GM13977 (cell line): ENCODE measurements at places on chromosomes 3 and 15.

DNA sequence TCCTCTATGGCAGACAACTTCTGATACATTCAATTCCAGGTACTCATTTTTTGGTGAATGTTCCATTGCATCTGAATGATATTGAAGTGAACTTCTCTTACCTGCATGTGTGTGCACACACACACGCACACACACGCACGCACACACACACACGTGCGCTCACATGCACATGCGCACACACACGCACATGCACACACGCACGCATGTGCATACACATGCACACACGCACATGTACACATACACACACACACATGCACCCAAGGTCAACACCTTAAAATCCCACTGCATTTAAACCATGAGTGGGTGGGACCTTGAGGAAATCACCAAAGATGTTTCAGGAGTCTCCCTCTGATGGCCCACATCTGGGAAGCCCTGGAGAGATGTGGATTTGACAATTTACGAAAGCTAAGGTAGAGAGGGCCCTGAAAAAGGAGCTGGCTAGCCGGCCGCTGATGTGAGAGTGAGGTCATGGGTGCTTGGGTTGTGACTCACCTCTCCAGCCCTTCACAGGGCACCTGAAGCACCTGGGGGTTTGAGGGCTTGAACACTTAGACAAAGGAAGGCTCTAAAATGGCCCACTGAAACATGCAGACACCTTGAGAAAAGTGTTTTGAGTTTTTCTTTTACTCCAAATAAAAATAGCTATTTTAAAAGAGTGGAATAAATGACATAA, 269.1 kb upstream of the LRRFIP2 start:
- no peak for DNase-seq

DNA sequence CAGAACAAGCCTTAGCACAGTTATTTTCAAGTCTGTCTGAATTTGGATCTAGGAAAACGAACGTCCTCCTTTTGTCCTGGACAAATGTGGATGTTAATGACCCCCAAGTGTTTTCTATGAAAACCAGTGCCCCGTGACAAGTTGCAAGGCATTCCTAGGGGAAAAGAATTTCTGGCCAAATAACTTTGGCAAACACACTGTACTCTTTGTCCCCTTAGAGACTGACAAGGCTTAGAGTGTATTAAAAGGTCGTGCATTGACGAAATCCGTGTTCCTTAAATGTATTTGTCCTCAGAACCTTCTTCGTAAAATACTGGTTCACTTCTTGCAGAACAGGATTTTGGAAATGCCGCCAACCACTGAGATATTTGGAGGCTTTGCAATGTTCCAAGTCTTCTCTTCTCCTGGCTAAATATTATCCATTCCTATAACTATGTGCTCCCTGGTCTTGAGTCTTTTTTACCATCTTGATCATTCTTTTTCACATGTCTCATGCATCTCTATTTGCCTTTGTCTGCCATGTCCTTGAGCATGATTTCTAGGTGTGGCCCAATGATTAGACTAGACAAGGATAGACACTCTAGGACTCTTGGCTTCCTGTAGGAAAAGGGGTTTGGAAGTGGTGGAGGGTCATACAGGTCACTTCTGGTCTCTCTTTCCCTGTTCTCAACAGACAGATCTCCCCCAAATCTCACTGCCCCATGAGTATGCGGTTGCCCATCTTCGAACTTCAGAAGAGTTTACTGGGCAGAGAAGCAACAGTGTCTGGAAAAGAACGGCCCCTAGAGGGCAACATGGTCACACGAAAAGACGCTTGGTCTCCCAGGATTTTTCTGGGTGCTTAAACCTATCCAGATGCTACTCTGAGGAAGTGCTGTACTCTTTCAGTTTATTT, 117.5 kb downstream of the EDEM1 start:
- DNase-seq: peak; percentile 39

DNA sequence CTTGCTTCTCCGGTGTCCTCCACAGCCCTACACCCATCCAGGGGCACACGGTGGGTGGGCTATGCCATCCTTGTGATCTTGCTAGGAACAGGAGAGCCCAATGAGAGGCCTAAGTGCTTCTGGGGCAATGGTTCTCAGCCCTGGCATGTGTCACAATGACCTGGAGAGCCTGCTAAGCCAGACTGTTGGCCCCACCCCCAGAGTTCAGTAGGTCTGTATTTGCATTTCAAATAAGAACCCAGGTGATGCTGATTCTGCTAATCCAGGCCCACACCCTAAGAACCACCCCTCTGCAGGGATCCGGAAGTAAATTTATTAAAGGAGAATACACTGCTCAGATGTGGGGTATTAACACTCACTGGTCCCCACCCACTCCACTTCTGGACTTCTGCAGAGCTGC, 57.9 kb downstream of the RORA start:
- no peak for DNase-seq

DNA sequence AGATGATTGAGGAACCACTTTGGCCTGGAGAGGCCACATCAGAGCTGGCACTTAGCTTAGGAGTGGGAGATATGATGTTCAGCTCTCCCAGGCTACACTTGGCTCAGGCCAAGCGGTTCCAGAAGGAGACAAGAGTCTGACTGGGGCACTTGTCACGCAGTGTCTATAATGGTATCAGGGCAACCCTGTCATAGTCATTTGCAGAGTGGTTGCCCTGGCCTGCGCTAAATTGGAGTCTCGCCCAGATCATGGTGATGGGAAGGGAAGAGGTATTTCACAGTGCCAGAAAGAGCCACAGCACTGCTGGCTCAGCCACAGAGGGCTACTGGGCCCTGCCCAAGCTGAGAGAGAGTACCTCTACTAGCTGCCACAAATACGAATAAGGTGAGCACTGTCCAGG, 186.9 kb upstream of the CRBN start:
- no peak for DNase-seq

GRCh38 chr3:179072100-179072438, 460 bp upstream of the ZMAT3 start:
- DNase-seq: peak; percentile 48

GRCh38 chr15:44633603-44634002, 29.9 kb downstream of the SPG11 start:
- no peak for DNase-seq

DNA sequence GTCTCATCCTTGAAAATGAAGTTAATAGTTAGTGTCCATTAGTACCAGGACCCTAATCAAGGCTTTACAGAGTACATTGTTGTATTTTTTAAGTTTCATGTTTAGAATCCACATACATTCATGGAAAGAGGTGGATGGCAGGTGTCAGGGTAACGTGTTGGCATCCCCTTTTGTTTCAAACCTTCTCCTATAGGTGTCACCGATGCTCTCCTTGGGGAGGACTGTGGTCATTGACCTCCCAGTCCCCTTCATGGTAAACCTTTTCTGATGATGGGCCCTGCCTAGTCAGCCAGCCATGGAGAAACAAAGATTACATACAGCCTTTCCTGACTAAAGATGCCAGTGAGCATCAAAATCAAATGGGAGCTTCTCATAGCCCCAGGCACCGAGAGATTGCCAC, 574.8 kb downstream of the AGBL1 start:
- no peak for DNase-seq

DNA sequence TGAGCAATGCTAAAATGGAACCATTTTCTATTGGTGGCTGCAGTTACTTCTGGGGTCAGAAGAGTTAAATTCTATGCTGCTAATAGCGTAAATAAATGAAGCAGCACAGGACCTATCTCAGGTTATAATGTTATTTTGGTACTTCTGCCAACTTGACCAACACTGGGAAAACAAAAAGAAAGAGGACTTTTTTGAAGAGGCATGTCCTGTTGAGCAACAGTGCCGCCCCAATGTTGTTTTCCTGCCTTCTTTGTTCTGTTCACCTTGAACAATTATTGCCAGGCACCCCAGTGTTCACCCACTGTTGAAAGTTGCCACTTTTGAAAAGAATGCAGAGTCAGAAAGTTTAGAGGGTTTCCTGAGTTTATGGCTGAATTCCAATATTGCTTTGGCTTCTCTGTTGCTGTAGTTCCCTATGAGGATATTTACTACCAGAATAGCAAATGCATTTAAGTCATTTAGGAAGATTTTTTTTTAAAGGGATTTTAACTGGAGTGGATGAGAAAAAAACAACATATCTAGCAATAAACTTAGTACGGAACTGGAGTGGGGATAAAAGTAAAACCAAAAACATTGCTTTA, 679.0 kb upstream of the DPPA4 start:
- DNase-seq: no peak

DNA sequence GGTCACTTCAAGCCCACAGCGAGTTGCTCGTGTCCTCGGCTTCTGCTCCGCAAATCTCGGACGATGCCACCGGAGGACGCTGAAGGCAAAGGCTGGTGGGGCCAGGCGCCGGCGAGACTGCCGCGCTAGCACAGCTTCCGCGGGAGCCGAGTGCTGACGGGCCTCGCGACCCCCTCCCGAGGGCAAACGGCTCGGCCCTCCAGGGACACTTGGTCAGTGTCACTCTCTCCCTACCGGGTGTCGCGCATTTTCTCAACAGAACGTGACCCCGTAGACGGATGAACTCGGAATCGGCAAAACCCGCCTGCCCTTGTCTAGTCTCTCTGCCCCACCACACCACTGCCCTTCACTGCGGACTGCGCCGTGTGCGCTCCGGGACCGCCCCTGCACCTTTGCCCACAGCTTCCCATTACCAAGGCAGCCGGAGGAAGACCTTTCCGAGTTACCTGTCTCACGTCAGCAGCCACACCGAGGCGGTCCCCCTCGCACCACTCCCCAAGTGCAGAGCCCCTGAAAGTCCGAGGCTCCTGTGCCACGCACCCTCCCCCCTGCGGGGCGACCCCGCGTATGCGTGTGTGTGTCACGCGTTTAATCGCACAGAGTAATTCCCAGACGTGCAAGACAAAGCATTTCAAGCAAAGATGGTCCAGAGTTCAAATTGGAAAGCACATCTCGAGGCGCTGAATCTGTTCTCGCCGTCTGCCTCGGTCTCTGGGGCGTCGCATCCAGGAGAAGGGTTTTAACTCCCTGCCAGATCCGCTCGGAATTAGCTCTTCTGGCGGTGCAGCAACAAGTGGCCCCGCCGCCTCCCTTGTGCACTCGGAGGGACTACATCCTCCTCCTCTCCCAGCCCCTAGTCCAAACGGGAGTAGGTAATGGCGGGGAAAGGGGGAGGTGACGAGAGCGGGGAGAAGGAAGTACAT, 245.0 kb upstream of the TOPAZ1 start:
- DNase-seq: peak; percentile 68

GRCh38 chr3:49841806-49842205, 14.6 kb downstream of the TRAIP start:
- DNase-seq: no peak

GRCh38 chr3:176663837-176664831, 533.1 kb downstream of the TBL1XR1 start:
- DNase-seq: no peak

DNA sequence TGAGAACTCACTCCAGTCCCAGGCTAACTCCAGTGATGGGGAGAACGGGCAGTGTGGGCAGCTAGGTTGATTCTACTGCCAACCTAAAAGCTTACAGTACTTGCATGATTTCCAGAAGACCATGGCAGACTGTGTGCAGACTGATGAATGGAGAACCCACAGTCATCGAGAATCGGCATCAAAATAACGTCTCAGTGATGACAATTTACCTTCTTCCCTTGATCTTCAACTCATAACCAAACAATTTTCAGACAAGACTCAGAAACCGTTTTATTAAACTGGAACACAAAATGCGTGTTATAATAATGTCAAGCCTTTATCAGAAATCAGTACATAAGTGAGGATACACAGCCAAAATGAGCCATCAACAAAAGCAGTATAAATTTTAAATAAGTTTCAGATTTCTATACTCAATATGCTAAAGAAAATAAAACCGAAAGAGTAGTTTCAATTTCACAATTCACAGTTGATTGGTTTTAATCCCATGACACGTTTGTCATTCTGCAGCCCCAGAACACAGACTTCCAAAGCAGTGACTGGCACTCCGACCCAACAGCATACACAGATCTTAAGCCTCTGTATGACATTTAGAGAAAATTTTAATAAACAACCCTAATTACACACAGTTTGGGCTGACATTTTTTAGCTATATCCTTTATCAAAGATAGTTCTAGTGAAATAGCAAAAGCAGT, 54.5 kb downstream of the ZMAT3 start:
- DNase-seq: no peak

GRCh38 chr3:158896729-158897128, 94.9 kb downstream of the MFSD1 start:
- no peak for DNase-seq

DNA sequence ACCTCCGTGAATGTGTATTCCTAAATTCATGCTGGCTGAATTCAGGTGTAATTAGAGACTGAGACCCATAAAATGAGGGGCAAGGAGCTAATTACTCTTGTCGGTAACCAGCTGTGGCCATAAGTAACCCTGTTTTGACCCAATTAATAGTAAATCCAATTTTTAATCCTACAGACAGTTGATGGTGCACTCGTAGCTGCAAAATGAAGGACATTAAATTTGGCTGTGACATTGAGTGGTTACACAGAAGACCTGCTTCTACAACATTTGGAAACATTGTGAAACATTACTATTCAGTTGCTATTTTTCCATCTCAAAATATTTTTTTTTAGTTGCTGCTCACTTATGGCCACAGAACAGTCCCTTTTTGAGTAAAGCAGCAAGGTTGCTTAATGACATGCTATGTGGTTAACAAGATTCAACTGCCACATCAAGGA, 33.0 kb downstream of the MBNL1 start:
- no peak for DNase-seq

DNA sequence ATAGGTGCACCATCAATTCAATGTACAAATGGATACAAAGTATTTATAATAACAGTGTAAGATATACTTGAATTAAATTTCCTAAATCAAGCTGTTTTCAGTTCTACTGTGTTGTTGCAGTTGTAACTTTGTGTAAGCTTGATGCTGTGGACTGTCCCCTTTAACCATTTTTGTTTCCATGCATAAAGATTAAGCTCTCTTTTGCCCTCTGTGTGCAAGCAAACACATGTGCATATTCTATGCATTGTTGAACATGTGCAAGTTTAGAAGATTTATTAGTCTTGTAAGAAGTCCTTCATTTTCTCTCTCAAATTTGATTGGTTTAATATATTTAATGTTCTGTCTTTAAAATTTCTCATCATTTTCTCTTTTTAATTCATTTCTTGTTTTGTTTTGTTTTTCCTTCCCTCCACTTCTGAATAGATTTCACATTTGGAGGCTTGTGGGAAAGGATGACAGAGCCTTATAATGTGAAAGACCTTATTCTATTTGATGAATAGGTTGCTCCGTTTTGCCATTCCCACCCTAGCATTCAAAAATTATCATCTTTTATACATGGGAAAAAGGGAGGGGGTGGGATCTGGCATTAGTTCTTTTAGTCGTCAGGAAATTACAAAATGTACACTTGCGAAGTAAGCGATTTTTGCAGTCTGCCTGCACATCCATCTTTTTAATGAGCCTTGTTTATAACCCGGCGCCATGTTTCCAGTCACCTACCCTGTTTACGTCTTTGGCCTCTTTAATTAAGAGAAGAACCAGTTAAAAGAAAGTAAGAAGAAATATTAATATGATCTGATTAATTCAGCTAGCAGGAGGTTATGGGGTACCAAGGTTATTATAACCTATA, 961.5 kb upstream of the NR2F2 start:
- DNase-seq: no peak

GRCh38 chr3:82423268-82424030, 662.0 kb upstream of the GBE1 start:
- DNase-seq: no peak

DNA sequence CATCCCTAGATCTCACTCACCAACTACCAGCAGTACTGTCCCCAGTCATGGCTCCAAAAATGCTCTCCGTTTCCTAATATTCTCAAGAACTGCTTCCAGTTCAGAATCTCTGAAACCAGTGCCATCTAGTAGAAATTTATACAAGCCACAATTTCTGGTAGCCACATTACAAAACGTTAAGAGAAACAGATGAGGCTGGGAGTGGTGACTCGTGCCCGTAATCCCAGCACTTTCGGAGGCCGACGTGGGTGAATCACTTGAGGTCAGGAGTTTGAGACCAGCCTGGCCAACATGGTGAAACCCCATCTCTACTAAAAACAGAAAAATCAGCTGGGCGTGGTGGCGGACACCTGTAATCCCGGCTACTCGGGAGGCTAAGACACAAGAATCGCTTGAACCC, 78.4 kb upstream of the RAD18 start:
- DNase-seq: no peak
